SK-N-SH (cell line): ENCODE measurements at places on chromosomes 6 and 20.

DNA sequence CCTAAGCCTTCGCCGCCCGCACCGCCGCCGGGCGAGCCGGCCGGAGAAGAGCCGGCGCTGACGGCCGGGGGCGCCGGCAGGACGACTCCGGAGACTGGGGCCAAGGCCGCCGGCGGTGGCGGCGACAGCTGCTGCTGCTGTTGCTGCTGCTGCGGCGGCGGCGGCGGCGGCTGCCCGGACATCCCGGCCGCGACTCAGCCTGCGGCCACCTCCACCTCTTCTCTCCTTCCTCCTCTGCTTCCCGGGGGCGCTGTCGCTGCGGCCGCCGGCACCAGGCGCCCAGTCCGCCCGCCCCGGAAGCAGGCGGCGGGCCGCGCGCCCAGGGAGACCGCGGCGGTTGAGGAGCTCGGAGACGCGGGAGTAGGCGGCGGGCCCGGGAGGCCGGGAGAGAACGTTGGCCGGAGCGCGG, 307 bp downstream of the RANBP9 start:
- no peak for DNase-seq

GRCh38 chr6:47335466-47335865, 25.8 kb upstream of the TNFRSF21 start:
- no peak for DNase-seq

DNA sequence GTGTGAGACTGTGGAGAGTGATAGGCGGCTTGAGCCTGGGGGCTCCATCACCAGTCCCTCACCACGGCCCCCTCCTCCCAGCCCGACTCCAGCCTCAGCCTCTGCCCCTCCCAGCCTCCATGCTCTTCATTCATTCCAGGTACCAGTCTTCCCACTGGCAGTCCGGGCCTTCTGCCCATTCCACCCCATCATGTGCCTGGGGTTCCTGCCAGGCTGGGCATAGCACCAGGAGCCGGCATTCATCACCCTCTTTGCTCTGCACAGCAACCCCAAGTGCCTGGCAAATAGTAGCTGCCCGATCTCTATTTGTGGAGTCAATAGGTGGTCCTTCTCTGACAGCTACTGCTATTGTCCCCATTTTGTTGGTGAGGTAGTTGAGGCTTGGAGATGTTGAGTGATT, 39.6 kb upstream of the GTSF1L start:
- DNase-seq, result no peak

DNA sequence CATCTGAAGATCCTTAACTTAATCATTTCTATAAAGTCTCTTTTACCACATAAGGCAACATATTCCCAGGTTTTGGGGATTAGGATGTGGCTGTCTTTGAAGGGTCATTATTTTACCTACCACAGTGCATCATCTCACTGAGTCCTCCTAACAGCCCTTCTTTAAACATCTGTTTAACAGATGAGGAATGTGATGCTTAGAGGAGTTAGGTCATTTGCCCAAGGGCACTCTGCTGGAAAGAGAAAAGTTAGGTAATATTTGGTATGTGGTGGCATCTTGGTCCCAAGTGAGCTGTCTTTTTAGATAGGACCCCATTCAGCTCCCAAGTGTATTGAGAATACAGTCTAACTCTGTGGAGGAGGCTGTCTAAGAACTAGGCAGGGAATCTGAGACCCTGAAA, 11.0 kb downstream of the MMP24 start:
- no peak for DNase-seq

DNA sequence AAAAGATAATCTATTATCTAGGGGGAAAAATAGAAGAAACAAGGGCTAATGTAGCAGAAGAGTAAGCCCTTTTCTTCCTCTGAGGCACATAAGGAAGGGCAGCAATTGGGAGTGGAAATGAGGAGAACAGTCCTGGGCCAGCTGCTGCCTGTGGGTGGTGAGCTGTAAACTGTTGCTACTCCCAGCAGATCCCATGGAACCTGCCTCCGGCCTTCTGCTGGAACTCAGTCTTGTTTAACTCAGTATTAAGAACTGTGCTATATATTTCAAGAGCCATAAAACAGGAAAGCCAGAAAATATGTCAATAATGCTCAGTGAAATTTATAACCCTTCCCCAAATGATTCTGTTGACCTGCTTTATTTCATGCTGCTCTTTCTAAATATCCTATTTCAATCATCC, 464.2 kb downstream of the COL12A1 start:
- no peak for DNase-seq

GRCh38 chr6:93393554-93394074, 25.7 kb downstream of the EPHA7 start:
- no peak for DNase-seq

GRCh38 chr6:158972241-158973233, 27.5 kb downstream of the RSPH3 start:
- DNase-seq, result peak; percentile 47

DNA sequence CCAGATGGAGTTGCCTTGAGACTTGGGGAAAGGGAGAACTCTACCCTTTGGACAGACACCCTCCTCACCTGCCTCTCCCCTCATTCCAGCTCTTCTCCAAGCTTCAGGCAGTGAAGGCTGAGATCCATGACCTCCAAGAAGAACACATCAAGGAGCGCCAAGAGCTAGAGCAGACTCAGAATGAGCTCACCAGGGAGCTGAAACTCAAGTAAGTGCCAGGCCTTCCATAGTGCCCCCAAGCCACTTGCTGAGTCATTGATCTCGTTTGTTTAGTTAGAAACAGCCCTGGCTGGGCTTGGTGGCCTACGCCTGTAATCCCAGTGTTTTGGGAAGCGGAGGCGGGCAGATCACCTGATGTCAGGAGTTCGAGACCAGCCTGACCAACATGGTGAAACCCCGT, 39.2 kb downstream of the KIF3B start:
- DNase-seq, result no peak

DNA sequence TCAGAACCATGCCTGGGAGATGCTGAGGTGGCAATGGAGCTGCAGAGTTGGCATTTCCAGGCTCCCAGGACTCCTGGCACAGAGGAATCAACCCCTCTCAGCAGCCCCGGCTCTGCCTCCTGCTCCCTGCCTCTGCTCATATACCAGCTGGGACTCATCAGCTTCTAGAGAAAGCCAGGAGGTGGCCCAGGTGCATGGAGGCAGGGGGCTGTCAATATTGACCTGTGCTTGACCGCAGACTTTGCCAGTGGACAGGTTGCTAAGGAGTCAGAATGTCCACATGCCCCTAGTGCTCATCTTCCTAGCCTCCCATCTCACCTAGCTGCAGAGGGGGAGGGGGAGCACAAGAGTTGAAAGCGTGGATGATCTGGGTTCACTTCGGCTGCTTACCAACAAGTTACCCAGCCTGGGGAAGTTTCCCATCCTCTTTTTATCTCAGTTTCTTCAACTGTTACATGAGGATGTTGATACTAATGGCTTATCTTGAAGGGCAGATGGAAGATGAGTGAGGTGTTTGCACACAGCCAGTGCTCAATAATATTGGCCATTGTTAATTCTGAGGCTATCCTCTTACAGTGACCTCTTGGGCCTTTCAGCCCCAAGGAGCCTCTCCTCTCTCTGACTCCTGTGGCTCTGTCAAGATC, 9.2 kb upstream of the SCRT2 start:
- no peak for DNase-seq

- DNase-seq, result no peak
Measured at GRCh38 chr6:131966443-131966842, 15.3 kb upstream of the CCN2 start.
